Stimulated activated CD8-positive, alpha-beta memory T cell treated with anti-CD3 and anti-CD28 coated beads, Interleukin-4, amount 100 ng/mL, for 4 hours (primary cell): ENCODE measurements at places on chromosomes 1 and 21.

DNA sequence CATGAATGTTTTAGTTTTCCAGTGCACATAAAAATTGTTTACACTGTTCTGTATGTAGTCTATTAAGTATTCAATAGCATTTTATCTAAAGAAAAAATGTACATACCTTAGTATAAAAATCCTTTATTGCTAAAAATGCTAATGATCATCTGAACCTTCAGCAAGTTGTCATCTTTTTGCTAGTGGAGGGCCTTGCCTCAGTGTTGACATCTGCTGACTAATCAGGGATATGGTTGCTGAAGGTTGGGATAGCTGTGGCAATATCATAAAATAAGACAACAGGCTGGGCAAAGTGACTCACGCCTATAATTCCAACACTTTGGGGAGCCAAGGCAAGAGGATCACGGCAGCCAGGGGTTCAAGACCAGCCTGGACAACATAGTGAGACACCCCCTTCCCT, 9.0 kb downstream of the DYNLT5 start:
- no peak for DNase-seq

GRCh38 chr1:232662910-232663309, 33.0 kb upstream of the SIPA1L2 start:
- DNase-seq, result no peak

DNA sequence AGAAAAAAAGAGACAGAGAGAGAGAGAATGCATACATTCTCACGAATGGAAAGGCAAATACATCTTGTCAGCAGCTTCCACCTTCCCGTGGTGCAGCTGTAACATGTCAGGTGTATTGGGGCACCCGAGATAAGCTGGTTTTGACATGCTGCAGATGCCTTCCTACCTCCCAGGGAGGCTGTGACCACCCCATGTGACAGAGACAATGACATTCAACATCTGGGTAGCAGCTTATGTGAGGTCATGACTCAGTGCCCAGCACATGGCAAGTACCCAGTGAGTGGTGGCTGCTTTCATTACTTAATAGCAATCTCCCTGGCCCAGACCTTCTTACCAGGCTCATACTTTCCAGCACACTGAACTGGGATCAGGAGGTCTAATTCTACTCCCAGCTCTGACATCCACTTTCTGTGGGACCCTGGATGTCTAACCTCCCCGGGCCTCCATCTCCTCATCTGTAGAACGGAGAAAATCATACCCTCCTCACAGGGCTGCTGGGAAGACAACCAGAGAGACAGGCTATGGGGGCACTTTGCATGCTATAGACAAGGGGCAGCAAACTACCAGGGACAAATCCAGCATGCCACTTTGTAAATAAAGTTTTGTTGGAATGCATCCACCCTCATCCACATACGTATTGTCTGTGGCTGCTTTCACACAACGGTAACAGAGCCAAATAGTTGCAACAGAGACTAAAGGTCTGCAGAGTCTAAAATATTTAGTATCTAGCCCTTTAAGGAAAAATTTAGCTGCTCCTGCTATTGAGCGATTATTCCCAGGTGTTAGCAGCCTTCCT, 38.5 kb upstream of the ZBTB40 start:
- no peak for DNase-seq

DNA sequence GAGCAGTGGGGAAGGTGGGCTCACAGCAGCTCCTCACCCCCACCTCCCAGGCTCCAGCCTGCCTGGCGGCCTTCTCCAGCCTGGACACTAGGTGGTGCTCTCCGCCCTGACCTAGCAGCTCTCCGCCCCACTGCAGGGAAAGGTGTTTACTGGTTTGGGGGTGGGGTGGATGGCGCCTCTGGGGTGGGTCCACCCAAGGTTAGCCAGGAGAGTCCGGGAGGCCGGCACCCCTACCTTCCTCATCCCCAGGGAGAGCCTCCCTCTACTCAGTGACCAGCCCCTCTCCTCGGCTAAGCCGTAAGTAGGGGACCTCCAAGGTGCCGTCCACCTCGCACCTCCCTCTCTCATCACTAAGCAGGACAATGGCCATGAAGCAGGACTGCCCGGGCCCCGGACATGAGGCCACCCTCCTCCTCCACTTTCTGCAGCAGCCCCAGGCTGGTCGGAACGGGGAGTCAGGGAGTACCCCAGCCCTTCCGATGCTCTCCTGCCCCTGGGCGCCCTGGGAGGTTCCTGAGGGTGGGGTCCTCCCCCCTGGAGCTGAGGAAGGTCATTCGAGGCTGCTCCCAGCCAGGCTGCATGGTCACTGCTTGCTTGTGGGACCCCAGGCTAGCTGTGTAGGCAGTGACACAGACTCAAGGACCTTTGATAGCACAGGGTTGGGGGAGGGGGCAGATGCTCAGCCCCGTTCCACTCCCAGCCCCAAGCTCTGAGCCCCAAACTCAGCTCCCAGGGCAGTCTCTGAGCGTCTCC, 101.4 kb upstream of the VAMP3 start:
- peak; percentile 27 for DNase-seq

DNA sequence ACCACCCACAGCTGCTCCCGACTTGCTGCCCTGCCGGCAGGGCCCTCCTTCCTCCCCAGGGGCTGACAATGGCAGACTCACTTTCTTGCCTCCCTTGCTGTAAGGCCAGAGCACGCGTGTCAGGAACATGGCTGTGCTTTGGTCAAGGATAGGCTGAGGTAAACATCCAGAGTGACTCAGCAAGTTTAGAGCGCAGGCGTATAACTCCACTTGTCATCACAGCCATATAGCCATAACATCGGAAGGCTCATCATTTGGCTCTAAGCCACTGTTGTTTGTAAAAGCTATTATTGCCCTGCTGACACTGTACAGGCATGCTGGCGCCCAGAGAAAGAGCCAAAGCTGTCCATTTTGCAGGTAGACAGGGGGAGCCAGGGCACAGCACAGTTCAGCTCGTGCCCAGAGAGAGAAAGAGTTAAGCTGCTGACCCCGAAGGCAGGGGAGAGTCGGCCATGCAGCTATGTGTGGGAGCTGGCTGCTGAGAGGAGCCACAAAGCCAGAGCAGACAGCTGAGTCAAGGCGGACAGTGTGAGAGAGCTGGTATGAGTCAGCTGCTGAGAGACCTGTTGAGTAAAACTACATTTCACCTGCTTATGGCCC, 60.6 kb downstream of the GNG4 start:
- DNase-seq, result no peak

- no peak for DNase-seq
Observed at GRCh38 chr1:117008656-117009055, 7.1 kb downstream of the CD101 start.

GRCh38 chr1:165060285-165060793, 296.2 kb downstream of the LMX1A start:
- no peak for DNase-seq

DNA sequence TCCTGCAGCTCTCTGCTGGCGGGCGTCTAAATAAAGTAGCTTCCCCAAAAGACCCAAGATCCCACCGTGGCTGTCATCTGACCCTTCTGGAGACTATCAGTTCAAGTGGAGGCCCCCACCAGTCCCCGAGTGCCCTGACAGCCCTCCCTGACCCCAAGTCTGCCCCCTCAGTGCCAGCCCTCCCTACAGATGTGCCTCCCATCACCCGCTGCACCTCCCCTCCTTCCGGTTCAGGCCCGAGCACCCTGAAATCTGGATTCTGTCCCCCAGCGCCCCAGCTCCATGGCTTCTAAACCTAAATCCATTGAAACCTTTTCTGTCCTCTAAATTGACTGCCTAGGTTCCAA, 595 bp downstream of the IL10RB start:
- peak; percentile 7 for DNase-seq

- no peak for DNase-seq
Observed at GRCh38 chr1:232271991-232272589, 357.8 kb downstream of the SIPA1L2 start.

DNA sequence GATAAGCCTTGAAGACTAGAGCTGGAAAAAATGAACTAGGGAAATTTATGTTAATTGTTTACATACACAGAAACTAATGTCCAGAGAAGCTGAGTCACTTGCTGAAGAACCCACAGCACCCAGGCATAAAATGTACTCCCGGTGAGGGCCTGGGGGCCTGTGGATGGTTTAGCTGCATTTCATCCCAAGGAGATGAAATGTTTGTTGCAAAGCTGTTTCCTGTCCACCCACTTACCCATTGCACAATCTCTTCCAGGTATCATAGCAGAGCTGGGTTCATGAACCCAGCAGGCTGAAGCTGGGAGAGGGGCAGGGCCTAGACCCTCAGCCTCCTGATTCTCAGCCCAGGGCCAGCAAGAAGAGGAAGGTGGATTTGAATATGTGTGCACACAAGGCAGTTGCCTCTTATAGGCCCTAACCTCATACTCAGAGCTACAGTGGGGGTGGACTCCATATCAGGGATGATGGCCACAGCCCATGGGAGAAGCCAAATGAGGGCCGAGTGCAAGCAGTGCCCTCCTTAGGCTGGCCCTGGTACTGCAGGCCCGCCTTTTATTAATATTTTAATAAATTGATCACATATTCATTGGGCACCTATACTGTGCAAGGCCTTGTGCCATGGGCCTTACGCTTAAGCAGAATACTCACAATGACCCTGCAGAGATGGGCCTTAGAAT, 110.8 kb downstream of the LACTBL1 start:
- DNase-seq, result no peak

GRCh38 chr1:20785907-20786252, 1.2 kb downstream of the HP1BP3 start:
- no peak for DNase-seq
